ENCODE measurements at places on chromosomes 1 and 21.

DNA sequence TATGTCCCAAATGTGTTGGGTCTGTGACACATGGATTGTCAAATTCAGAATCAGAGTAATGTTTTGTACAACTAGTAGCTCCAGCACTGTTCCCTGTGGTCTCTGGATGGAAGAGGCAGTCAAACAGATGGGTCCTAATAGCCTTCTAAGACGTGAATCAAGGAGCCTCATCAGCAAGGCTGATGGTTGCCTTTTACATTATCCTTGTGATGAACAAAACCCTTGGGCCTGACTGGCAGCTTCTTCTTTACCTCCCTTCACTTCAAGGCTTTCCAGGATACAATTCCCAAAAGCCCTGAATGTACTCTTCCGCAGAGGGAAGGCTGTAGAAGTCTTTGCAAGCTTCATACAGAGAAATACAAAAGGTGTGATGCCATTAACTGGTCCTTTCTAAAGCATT lies 633.3 kb downstream of the USP25 start:
- no peak for DNase-seq

DNA sequence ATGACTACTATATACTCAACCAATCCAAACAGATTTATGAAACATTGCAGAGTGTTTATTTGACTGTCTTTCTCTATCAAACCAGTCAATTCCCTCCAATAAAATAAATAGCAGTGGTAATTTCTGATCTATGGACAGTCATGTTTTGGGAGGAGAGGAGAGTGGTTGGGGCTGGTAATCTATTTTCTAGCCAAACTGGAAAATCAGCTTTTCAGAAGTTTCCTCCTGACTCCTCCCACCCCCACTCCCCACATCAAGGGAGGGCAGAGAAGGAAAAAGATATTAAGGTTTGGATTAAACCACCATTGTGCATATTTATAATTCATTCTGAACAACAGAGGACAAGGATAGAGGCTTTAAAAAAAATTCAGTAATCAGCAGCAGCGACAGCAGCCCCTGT lies 69.4 kb upstream of the SOX13 start:
- no peak for DNase-seq

- no peak for DNase-seq
These were observed 12.3 kb downstream of the NES start for GRCh38 chr1:156664767-156665411.

DNA sequence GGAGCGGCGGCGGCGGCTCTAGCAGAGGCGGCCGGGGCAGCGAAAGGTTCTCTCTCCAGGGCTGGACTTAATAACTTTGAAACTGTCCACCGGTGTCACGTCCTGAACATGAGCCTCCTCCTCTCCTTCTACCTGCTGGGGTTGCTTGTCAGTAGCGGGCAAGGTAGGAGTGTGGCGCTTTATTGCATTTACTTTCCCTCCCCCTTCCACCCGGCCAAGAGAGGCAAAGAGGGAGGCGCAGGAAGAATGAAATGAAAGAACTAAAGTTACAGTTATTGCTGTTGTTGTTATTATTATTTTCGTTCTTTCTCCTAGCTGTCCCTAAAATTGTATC lies 214 bp downstream of the NCAM2 start:
- no peak for DNase-seq

- DNase-seq = no peak
These were observed 25.9 kb downstream of the KRTAP19-8 start for GRCh38 chr21:31012133-31013089.

DNA sequence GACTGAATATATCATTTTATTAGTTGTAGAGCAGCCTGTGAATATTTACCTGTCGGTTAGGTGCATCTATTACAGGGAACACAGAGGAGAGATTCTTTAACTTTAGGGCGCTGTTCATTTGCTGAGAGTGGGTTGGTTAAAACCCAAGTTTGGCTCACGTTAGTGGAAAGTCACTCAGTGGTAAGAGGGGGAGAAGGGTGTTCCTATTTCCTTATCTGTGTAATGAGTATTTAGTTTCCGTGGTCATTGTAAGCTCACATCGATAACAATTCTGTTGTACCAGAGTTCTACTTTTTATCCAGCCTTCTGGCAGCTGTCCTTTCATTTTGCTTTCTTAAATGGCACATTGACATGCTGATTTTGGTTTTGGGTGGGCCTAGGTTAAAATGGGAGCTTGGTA lies 773.2 kb upstream of the ADAMTS5 start:
- DNase-seq = no peak

DNA sequence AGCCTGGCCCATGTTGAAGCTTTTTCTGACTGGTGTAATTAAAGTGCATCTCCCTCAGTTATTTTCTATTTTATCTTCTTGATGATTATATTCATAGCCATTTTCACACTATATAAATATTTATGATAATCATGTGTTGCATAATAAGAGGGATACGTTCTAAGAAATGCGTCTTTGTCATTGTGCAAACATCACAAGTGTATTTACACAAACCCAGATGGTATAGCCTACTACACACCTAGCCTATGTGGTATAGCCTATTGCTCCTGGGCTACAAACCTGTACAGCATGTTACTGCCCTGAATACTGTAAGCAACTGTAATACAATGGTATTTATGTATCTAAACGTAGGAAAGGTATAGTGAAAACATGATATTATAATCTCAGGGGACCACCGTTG lies 88.1 kb downstream of the BACH1 start:
- DNase-seq = no peak

GRCh38 chr1:201229771-201230635 lies 39.4 kb downstream of the IGFN1 start:
- DNase-seq = no peak

DNA sequence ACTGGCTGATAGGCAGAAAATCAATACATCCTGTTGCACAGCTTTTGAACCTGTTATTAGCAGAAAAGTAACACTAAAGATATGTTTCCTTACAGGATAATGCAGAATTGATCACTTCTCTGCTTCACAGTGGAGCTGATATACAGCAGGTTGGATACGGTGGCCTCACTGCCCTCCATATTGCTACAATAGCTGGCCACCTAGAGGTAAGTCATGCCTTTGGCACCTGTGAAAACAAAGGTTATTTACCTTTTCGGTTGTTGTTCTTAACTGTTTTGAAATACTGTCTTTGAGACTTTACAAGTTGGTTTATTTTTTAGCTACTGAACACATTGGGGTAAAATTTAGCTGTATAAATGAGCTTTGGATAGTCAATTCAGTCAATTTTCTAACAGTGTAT lies 36.3 kb downstream of the TNNI3K start:
- DNase-seq = no peak

DNA sequence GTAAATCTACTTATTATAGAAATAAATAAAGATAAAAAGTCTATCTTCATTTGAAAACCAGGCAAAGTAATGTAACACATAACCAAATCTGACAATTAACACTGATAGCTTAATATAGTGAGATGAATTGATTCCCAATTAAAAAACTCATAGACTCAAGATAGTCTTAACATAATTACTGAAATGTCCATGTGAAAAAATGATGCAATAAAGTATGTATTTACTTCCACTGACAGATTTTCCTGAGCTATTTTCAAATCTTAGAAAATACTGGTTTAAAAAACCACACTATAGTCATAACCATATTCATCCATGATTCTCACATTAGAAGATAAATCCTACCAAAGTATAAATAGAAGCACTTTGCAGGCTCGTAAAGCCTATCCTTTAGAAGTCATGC lies 9.6 kb upstream of the DONSON start:
- no peak for DNase-seq

DNA sequence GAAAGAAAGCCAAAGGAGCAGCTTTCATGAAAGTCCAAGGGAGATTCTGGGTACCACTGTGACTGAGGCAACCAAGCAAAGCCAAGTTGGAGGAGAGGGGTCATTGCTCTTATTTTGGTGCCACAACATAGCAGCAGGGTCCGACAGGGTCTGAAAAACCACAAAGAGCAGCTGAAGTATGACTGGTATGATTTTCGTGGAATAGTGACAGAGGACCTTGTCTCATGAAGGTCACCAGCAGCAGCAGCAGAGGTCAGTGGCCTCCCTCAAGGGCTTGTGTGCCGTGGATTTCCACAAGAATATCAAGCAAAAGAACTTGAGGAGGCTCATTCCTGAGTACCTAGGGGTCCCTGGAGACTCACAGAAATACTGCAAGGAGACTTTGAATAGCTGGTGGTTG lies 160.9 kb upstream of the SYT6 start:
- DNase-seq = no peak

DNA sequence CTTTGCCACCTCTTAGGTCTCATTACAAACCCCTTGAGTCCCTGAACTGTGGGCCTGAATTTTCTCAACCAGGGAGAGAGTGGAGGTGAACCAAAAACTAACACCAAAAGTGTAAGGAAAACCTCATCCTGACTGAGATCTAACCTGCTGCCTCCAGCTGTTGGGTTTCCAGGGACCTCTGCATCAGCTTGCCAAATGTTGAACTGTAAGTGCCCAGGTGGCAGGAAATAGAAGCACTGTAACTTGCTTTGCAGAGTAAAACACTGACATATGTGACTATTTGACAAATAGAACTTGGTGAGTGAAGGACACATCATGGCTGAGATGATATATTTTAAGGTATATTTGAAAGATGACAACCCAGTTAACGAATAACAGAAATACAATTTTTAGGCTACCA lies 48.4 kb upstream of the NR5A2 start:
- no peak for DNase-seq

DNA sequence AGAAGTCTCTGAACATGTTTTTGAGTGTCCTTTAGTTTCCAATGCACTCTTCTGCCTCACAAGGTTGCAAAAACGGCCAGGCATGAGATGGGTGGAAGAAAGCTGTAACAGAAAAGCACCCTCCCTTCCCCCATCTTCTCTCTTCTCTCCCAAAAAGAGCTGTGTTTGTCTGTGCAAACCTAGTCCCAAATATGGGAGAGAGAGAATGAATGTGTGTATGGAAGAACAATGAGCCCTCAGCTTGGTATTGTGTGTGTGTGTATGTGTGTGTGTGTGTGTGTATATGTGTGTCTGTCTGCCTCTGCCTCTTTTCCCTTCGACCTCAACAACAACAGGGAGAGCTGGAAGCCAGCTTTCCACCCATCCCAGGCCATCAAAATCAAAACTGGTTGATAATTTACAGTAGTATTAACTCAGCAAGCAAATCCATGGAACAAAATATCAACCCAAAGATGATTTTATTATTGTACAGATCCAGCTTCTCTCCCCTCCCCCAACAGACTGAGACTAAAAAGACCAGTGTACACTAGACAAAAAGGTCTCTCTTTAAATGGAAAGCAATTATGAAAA lies 1.8 kb downstream of the RERE start:
- DNase-seq = no peak

- DNase-seq = no peak
These were observed 53.8 kb upstream of the PSEN2 start for GRCh38 chr1:226816576-226816975.

- DNase-seq = no peak
These were observed 6.6 kb downstream of the CLIC4 start for GRCh38 chr1:24751833-24752232.

GRCh38 chr21:16568661-16569060 lies 838.9 kb downstream of the USP25 start:
- DNase-seq = no peak

DNA sequence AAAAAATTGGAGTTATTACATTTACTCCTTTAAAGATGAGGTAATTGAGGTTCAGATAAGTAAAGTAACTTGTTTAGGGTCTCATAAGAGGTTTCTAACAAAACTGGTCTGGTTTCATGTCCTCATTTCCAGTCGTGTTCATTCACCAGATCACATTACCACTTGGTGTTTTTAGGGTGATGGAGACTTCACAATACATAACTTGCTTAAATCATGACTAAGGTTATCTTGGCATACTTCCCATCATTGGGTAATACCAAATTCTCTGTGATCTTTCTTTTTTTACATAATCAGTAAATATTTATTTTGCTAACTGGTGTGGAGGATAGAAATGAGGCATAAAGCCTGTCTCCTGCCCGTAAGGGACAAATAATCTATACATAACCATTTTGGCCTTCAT lies 31.6 kb upstream of the RPTN start:
- no peak for DNase-seq

DNA sequence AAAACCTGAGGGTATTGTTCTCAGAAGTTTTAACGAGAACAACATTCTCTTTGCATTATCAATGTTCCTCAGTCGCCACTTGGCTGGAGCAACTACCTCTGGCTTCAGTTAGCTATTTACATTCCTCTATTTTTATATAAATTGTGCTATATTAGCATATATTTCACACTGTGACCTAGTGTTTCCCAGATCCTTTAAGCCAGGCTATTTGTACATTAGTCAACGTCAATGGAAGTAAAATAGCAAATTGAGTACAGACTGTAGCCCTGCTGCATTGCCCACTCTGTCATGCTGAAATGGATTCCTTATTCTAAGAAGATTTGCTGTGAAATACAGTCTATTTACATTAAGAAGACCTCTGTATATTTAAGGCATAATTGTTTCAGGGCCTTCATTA lies 213.8 kb downstream of the ROR1 start:
- DNase-seq = no peak

DNA sequence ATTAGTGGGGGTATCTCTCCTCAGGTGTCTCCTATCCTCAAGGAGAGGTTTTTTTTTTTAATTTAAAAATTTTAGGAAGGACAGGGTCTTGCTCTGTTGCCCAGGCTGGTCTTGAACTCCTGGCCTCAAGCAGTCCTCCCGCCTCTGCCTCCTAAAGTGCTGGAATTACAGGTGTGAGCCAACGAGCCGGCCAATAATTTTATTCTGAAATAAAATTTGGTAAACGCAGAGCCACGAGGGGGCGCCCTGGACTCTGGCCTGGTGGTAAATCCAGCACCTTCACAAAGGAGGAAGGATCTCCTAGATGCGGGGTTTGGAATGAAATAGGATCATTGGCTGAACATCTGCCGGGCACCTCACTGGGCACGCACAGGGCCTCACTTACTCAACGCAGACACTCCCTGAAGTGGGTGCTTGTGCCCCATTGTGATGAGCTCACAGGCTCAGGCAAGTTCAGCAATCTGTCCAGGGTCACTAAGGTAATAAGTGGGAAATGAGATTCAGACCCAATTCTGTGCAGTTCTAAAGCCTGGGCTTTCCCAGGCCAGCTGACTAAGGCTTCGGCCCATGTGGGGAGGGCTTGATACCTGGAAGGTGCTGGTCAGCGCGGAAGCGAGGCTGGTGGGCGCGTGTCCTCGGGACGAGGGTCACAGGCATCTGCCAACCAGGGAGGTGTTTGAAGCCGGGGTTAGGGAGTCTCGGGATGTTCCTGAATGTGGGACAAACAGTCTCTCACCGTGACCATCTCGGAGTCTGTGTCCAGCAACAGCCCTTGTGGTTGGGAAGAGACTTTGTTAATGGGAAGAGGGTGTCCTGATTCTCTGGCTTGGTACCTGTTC lies 32.7 kb upstream of the ETV3 start:
- DNase-seq = peak; percentile 68

Data from activated naive CD4-positive, alpha-beta T cell treated with anti-CD3 and anti-CD28 coated beads, Interleukin-2, amount 50 U/mL, for 72 hours (primary cell).